ENCODE measurements at places on chromosomes 6 and 20. TPM values are rescaled to one million over a fixed set of nuclear protein-coding genes. Genes with fewer than 3 reads are reported as not detected.

PRSS35 gene
- total RNA-seq: not detected

- H3K27ac ChIP-seq: no peak overlapping the region
- H3K4me3 ChIP-seq: no peak overlapping the region
- H3K4me1 ChIP-seq: no peaks in the 10 kb centered on the region
- no peak for DNase-seq
- H3K27me3 ChIP-seq: no peaks in the 10 kb centered on the region
- no peaks in the 10 kb centered on the region for H3K36me3 ChIP-seq
Measured at GRCh38 chr6:153096792-153097191, 34.3 kb downstream of the RGS17 start.

PROKR2 gene
- not detected for total RNA-seq

DNA sequence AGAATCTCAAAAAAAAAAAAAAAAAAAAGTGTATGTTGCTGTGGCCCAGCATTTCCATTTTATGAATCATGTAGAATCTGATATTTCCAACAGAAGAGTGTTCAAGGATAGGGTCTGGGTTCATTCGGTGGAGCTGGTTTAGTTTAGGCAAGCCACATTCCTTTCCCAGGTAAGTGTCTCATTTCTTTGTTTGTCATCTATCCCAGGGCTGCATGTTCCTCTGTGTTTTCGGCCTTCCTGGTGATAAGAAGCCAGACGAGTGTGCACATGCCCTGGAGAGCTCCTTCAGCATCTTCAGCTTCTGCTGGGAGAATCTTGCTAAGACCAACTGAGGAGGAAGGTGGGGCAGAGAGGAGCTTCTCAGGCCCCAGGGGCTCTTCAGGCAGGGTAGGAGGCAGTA, 38.2 kb downstream of the NFYA start:
- H3K36me3 ChIP-seq: peaks cover 4% of the 10 kb centered on the region
- H3K4me3 ChIP-seq: no peak overlapping the region
- H3K27me3 ChIP-seq: no peaks in the 10 kb centered on the region
- no peak overlapping the region for H3K27ac ChIP-seq

DNA sequence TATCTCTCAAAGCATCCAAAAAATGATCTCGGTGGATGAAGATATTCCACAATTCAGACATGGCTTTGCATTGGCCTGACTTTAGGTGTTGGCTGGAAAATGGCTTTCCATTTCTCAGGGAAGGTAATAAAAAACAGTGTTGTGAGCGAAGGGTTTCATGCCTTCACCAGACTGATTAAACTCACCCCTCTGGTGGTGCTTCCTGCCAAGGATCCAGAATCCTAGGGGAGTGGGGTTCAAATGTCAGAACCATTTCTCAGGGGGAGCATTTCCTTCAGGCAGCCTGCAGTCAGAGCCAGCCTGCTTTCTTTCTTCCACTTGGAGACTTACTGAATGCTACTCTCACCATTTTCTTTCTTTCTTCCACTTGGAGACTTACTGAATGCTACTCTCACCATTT, 45.7 kb upstream of the SMIM28 start:
- no peak overlapping the region for H3K4me3 ChIP-seq
- DNase-seq: no peak
- H3K27ac ChIP-seq: no peak overlapping the region
- H3K4me1 ChIP-seq: no peaks in the 10 kb centered on the region
- no peaks in the 10 kb centered on the region for H3K36me3 ChIP-seq

DNA sequence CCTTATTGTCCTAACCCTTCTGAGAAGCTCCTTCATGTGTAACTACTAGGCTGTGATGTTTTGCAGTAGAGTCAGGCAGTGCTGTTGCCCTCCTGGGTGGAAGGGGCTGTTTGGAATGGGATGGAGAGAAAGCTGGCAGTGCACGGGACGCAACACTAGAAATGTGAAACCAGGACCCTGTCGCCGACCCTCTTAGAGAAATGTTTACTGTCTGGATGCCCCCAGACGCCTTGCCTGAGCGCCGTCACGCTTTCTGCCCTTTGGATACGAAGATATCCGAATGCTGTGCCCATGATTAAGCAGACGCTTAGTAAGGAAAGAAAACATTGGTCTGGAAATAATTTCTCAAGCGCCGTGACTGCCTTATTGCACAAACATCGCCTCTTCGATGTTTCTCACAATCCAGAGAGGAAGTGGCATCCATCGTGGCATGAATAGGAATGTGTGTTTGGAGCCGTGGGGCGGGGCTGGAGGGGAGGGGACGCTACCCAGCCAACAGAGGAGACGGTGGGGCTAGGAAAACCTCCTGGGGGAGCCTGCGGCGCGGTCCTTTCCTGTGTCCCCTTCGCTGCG, 661 bp upstream of the PPP1R14C start:
- H3K27me3 ChIP-seq: peaks cover 27% of the 10 kb centered on the region
- no peak overlapping the region for H3K27ac ChIP-seq
- peak overlapping the region; percentile 57 for H3K4me3 ChIP-seq

RIPOR3 gene
- total RNA-seq: 15.6 TPM

DNA sequence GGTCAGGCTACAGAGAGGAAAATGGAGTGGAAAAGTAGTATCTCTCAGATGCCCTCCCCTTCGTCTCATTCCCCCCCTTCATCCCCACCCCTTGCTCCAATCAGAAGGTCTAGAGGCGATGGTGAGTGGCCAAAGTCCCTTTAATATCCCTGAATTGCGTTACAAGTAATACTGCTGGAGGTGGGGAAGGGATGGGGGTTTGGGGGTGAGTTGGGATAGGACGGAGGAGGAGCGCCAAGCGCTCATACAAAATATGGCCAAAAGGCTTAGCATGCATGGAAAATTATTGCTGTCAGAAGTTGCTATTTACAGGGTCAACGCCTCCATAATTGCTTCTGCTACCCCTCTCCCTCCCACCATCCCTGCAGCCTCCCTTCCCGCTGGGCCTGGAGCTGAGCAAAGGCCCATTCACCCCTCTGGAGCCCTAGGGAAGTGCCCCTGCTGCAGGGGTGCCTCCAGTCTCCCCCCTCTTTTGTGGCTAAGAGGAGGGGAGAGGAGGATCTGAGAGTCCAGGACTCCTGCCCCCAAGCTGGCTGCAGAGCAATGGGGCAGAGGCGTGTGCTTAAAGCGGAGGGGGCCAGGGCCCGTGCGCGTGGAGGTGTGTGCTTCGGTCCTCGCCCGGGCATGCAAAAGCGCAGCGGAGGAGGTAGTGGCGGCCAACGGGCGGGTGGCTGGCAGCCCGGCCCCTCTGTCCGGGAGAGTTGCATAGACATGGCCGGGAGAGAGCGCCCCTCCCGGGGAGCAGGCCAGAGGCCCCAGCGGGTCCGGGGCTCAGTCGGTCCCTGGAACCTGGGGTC, 8.7 kb upstream of the SRXN1 start:
- H3K36me3 ChIP-seq: no peaks in the 10 kb centered on the region
- no peak overlapping the region for H3K27ac ChIP-seq
- peaks cover 5% of the 10 kb centered on the region for H3K4me1 ChIP-seq
- no peak for DNase-seq
- peaks cover 94% of the 10 kb centered on the region for H3K27me3 ChIP-seq

GRCh38 chr6:138517635-138518034, 18.3 kb upstream of the NHSL1 start:
- no peaks in the 10 kb centered on the region for H3K36me3 ChIP-seq
- H3K27ac ChIP-seq: no peak overlapping the region
- H3K4me1 ChIP-seq: peaks cover 4% of the 10 kb centered on the region
- no peaks in the 10 kb centered on the region for H3K27me3 ChIP-seq

DNA sequence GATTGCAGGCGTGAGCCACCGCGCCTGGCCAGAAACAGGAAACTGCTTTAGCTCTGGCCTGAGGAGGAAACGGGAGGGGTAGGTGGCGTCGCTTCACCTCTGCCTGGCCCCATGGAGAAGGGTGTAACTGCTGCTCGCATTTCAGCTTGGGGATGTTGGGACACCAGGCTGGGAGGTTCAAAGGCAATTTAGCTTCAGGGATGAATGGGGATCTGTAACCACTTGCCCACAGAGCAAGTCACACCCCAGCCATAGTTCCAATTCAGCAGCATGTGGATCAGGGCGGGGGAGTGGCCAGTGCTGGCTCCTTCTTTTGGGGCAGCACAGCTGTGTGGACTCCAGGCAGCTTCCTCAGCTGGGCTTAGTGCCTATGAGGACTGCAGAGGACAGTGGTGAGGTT, 34.8 kb upstream of the NUP153 start:
- no peaks in the 10 kb centered on the region for H3K27me3 ChIP-seq
- peak; percentile 12 for DNase-seq
- no peaks in the 10 kb centered on the region for H3K4me1 ChIP-seq
- no peaks in the 10 kb centered on the region for H3K36me3 ChIP-seq

DNA sequence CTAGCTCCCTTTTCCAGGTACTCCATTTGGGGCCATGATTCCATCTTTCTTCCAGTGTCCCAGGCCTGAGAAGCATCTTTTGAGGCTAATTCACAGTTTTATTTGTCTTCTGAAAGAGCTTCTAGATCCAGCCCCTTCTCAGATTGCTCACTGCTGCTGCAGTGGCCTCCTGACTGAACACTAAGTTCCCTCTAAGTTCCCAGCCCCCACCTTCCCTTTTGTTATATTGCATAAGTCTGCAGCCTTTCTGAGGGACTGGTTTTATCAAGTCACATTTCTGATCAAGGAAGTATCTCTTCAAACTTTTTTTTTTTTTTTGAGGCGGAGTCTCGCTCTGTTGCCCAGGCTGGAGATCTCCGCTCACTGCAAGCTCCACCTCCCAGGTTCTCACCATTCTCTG, 10.7 kb downstream of the MAPRE1 start:
- H3K4me1 ChIP-seq: peaks cover 64% of the 10 kb centered on the region
- no peak overlapping the region for H3K4me3 ChIP-seq
- DNase-seq: no peak
- H3K36me3 ChIP-seq: peaks cover 28% of the 10 kb centered on the region
- H3K27me3 ChIP-seq: no peaks in the 10 kb centered on the region

GRCh38 chr6:99521633-99522151, 6.5 kb upstream of the USP45 start:
- H3K27me3 ChIP-seq: no peaks in the 10 kb centered on the region
- peaks cover 34% of the 10 kb centered on the region for H3K4me1 ChIP-seq
- DNase-seq: peak; percentile 60
- H3K36me3 ChIP-seq: peaks cover 9% of the 10 kb centered on the region
- peak overlapping the region; percentile 85 for H3K4me3 ChIP-seq

TBXT gene
- total RNA-seq: not detected

DNA sequence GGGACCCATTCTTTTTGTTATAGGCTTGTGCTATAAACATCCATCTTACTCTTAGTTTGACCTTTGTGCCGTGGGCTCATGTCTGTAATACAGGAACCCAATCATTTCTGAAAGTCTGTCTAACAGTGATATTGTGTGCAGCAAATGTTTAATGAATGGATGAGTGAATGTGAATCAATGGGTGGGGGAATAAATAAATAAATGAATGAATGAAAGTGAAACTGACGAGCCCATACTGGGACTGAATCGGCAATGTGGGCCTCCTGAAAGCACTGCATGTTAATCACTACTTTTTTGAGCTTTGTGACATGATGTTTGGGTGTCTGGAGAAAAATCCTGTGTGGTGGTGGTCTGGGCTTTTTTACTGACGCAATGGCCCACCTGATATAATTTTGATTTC, 175.0 kb downstream of the GMPR start:
- H3K36me3 ChIP-seq: no peaks in the 10 kb centered on the region
- peaks cover 40% of the 10 kb centered on the region for H3K4me1 ChIP-seq
- no peak overlapping the region for H3K27ac ChIP-seq
- H3K4me3 ChIP-seq: peak overlapping the region; percentile 8

HLA-DOB gene
- total RNA-seq: not detected

- no peaks in the 10 kb centered on the region for H3K36me3 ChIP-seq
- H3K27me3 ChIP-seq: no peaks in the 10 kb centered on the region
- H3K4me1 ChIP-seq: no peaks in the 10 kb centered on the region
- no peak overlapping the region for H3K27ac ChIP-seq
- no peak for DNase-seq
Measured at GRCh38 chr6:134603561-134603960, 285.6 kb upstream of the SGK1 start.

DNA sequence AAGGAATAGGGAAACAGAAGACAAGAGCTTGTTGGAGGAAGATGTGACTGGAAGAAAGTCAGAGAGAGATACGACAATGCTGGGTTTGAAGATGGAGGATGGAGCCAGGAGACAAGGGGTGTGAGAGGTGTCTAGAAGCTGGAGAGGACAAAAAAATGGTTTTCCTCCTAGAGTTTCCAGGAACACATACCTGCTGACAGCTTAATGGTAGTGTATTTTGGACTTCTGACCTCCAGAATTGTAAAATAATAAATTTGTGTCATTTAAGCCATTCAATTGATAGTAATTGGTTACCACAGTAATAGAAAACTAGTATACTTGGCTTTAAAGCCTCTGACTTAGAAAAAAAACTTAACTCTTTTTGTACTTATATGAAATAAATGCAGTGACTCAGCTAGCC, 3.6 kb downstream of the AIG1 start:
- H3K27ac ChIP-seq: no peak overlapping the region
- no peak overlapping the region for H3K4me3 ChIP-seq
- no peaks in the 10 kb centered on the region for H3K36me3 ChIP-seq
- H3K4me1 ChIP-seq: peaks cover 17% of the 10 kb centered on the region
- no peaks in the 10 kb centered on the region for H3K27me3 ChIP-seq

DNA sequence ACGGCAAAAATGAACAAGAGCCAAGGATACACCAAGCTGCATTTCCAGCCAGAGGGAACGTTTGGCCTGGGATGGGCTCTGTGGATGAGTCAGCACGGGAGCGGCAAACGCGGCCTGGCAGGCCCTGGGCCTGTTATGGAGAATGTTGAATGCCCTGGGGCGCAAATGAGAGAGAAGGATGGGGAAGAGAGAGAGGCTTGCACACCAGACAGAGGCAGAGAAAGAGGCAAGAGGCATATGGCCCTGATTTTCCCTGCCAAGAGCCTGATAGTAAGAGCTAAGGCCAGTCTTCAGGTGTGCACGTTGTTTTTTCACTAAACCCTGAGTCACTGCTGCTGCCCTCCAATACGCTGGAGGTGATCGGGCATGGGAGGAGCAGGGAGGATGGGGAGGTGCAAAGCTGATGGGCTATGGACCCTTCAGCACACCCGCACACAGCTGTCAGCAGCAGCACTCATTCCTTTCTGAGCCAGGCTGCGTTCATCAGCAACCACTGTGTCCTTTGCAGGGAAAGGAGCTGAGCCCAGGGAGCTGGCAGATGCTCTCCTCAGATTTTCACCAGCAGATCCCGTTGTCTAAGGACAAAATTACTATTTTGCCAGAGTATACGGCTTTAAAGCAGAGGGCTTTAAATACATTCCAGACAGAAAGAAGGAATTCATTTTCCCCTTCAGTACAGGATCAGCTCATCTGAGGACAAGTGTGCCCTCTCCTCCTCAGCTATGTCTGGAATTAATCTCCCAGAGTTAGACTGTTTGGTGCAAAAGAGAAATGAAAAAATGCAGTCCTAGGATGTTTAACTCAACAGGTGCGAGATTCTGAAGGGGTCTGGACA, 61.7 kb upstream of the SLC22A23 start:
- no peak overlapping the region for H3K4me3 ChIP-seq
- no peaks in the 10 kb centered on the region for H3K36me3 ChIP-seq
- H3K4me1 ChIP-seq: no peaks in the 10 kb centered on the region
- no peak overlapping the region for H3K27ac ChIP-seq
- peaks cover 19% of the 10 kb centered on the region for H3K27me3 ChIP-seq
- peak; percentile 45 for DNase-seq

TSHZ2 gene
- total RNA-seq: 2.9 TPM

LY6G6F gene
- total RNA-seq: not detected

DNA sequence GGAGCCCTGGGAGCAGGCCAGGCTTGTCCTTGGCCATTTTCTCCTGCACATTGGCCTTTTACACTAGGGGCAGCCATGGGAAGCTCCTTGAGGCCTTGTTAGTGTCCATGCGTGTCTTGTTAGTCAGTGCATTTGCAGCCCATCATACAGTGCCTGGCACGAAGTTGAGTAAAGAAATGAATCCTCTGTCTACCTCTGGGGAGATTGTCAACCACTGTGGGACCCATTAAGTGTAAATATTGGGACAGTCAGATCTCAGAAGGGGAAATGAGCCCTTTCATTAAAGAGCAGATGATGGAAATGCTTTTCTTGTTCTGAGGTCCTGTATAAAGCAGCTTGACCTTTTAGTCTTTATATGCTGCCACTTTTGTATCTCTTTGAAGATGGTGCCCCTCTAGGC, 33.9 kb downstream of the SOBP start:
- H3K36me3 ChIP-seq: no peaks in the 10 kb centered on the region
- H3K27me3 ChIP-seq: no peaks in the 10 kb centered on the region
- DNase-seq: no peak
- no peak overlapping the region for H3K27ac ChIP-seq
